ENCODE measurements at places on chromosomes 2 and 18.

GRCh38 chr2:66699793-66700676 is 265.1 kb downstream of the MEIS1 start:
- DNase-seq: no peak

DNA sequence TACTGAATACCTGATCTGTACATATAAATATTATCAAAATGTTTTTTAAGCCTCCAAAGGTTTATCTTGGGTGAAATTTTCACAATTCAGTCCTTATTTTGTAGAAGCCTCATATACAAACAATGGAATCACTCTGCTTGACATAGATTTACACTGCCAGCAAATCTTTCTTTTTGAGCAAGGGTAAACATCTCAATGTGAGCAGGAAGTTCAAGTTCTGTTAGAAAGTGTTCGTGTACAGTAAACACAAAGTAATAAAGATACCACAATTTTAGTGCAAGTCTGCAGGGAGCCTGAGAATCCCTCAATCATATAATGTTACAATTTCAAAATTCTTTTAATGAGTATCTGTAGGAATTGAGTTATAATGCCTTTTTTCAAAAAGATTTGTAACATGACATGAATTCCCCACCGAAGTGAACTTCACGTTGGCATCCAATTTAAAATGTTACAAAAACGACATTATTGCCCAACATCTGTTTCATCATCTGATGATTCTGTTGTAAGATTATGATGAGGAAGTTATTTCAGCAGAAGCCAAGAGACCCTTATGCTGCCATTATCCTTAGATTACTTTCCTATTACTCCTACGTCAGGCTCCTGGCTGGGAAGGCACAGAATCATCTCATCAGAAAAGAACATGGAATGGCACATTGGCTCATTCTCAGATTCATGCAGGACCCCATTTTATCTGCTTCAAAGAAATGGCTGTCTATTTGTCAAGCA is 283.9 kb upstream of the ACVR2A start:
- DNase-seq: no peak

- no peak for DNase-seq
These were observed 270.7 kb downstream of the PIEZO2 start for GRCh38 chr18:10878703-10879102.

GRCh38 chr2:98935111-98935770 is 784 bp downstream of the CRACDL start:
- DNase-seq: no peak

DNA sequence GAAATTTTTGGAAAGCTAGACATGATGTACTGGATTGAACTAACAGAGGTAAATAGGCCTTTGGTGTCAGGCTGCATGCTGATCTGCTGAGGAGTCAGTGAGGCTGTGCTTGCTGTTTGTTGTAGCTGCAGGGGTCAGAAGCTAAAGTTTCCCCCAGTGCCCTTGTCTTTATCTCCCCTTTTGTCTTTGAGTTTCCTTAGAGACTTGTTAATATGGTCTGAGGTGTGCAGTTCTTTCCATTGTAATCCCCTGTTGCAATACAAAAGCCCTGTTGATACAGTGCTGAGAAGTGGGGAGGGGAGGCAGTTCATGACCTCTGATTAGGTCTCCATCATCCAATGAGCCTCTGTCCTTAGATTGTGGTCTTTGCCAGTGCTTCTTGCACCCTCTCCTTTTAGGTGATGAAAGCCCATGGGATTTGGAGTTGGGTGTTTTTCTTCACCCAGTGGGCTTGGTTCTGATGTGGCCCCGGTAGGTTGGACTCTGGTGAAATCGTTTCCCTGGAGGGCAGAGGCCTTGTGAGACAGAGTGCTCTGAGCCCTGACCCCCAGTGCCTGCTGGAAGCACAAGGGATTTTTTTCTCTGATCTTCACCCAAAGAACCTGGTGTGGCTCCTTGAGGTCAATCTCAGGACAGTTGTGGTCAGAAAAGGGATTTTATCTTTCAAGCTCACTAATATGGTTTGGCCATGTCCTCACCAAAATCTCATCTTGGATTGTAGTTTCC is 163.1 kb downstream of the TMEM18 start:
- no peak for DNase-seq

DNA sequence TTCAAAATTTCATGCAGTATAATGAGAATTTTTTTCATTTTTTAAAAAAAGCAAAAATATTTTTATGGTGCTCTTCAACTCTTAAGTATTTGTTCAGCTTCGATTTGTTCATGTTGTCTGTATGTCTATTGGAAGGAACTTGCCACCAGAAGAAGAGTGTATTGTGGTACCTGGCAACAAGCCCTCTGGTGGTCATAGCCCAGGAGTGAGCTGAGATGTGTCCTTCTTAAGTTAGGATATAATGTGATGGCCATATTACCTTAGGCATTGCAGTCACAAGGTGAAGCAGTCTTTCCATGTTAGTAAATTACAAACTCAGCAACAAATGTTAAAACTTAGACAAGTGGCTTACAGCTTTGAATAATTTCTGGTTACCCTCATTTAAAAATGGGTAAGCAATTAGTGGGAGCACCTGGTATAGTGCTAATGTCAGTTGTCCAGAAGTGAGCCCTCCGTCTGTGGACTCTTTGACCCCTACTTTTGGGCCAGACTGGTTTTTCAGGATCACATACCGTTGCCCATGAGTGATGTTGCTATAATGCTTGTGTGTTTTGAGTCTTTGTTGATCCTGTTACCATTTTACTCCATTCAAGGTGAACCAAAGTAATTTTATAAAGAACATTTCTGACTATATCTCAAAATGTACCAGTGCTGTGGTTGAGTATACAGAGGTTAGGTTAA is 57.4 kb downstream of the MYO1B start:
- DNase-seq: no peak

DNA sequence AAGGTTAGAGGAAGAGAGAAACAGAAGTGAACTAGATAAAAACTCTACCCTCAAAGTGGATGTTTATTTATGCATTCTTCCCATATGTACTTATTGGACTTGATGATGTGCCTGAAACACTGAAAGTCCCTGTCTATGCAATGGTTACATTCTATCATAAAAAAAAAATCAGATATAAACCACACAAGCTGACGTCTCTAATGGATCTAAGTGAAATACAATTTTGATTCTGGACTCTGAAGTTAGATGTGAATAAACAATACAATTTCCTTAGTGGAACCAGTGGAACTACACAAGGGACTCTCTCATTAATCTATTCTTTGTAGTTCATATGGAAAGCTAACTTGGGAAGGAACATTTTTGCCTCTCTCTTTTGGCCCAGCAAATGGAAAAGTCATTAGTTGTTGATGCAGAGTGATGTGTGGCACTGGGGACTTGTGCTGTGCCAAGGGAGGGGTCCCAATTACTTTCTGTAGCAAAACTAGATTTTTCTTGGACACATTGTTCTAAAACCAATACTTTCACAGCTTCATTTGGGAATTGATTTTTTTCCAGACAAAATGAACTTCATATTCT is 376.8 kb downstream of the TRIB2 start:
- no peak for DNase-seq

GRCh38 chr2:122519366-122519765 is 763.9 kb downstream of the TSN start:
- DNase-seq: no peak

DNA sequence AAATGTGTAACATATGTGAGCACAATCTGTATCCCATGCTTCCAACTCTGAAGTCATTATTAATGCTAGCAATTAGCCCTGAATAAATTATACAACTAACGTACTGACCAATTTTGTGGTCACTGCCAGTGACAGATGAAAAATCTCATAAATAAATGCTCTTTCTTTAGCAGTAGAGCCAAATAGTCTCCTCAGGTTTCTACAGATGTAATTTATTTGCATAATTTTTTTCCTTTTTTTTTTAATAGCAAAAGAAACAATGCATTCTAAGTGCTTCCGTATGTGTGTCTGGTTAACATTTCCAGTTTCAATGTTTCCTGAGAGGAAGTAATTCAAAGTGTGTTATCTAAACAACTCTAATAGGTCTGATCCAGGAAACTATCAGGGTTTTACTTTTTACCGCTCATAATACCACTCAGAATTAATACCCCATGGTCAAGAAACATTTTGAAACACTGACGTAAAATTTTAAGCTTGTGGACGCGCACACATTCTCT is 108.4 kb downstream of the MEP1B start:
- DNase-seq: no peak

DNA sequence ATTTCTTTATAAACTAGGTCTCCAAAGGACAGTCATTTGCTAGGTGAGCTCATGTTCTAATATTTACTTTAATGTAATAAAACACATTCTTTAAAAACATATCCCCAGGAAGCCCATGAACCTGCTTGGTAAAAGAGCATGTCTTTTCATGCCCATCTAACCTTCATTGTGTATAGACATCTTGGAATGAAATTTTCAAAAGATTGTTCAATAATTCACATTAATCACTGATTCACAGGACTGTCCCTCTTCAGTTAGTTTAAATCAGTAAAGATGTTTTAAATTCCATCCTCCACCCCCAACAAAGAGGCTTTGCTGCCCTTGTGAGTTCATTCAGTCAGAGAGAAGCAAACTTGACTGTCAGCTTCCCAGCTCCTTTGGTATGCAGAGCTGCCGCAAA is 633.4 kb upstream of the CELF4 start:
- DNase-seq: no peak

DNA sequence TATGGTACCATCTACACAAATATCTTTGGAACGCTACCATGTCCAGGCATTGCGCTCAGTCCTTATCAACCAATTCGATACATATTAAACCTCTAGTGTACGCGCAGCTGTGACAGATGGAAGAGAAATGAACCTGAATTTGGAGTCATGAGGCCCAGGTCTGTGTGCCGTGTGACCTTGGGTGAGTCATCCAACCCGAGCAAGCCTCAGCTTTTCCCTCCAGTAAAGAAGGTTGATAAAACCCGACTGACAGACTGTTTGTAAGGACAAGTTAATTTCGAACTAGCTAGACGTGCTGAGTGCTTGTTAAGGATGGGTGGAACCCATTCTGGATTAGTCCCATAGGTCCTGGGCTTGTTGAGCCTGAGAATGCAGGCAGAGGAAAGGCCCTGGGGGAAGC is 28.2 kb downstream of the GREB1 start:
- no peak for DNase-seq

DNA sequence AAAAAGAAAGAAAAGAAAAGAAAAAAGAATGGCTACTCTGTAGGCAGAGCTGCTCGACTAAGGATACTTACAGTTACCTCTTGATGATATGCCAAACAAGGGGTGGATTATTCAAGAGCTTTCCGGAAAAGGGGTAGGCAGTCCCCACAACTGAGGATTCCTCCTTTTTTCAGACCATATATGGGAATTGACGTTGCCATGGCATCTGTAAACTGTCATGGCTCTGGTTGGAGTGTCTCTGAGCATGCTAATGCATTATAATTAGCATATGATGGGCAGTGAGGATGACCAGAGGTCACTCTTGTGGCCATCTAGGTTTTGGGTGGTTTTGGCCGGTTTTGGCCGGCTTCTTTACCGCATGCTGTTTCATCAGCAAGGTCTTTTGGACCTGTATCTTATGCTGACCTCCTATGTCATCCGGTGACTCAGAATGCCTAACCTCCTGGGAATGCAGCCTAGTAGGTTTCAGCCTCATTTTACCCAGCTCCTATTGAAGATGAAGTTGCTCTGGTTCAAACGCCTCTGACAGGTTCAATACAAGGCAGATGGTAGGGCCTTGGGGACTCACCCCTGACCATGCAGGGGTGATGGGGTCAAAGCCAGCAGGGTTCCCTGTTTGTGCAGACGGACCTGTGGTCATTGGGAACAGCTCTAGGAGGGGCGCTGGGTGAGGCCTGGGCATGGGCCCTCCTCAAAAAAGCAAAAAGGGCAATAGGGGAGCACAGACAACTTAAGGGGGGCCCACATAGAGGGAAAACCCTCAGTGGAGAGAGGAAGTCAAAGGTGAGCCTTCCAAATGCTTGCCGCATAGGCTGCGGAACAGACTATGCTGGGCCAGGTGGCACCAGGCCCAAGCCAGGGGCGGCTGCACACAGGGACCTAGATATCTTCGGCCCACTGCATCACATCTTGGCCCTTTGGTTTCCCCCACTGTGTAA is 251.2 kb upstream of the RAB6C start:
- DNase-seq: no peak

GRCh38 chr2:160405077-160405867 is 88.3 kb downstream of the RBMS1 start:
- peak; percentile 54 for DNase-seq

All from liver (tissue), 10 donors.